ENCODE measurements at places on chromosomes 4 and X. TPM values are rescaled to one million over a fixed set of nuclear protein-coding genes. Genes with fewer than 3 reads are reported as not detected.

Gene SYP
- 10.8 TPM for total RNA-seq

Gene ADAMTS3
- total RNA-seq, result 2.7 TPM

Gene HSD17B10
- total RNA-seq, result 135 TPM

Gene F11
- total RNA-seq, result not detected

Gene GABRG1
- total RNA-seq, result not detected

Gene CT45A10
- not detected for total RNA-seq

Gene CLNK
- not detected for total RNA-seq

Gene PDS5A
- total RNA-seq, result 83.1 TPM

DNA sequence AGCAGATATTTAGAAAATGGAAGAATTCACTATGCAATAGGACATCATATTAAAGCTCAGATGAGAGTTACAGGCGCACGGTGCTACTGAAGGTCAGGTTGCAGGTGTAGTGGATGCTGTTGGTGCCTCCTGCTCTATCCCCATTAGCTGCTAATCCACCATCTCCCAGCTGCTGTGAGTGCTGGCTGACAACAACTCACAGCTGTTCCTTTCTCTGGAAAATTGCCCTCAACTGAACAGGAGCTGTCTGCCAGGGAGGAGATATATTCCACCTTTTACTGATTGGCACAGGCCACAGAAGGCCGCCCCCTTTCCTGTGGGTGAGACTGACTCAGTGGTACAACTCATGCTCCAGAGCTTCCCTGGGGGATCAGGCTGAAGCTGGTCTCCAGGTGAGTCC is 48.7 kb downstream of the UCHL1 start:
- H3K36me3 ChIP-seq, result no peaks in the 10 kb centered on the region
- H3K27me3 ChIP-seq, result no peaks in the 10 kb centered on the region
- no peaks in the 10 kb centered on the region for H3K4me1 ChIP-seq
- H3K4me3 ChIP-seq, result no peak overlapping the region
- DNase-seq, result no peak

- no peaks in the 10 kb centered on the region for H3K36me3 ChIP-seq
- H3K4me3 ChIP-seq, result no peak overlapping the region
- H3K27ac ChIP-seq, result no peak overlapping the region
- H3K4me1 ChIP-seq, result peaks cover 9% of the 10 kb centered on the region
Measured at GRCh38 chrX:120749141-120749846, 119.4 kb upstream of the C1GALT1C1 start.

DNA sequence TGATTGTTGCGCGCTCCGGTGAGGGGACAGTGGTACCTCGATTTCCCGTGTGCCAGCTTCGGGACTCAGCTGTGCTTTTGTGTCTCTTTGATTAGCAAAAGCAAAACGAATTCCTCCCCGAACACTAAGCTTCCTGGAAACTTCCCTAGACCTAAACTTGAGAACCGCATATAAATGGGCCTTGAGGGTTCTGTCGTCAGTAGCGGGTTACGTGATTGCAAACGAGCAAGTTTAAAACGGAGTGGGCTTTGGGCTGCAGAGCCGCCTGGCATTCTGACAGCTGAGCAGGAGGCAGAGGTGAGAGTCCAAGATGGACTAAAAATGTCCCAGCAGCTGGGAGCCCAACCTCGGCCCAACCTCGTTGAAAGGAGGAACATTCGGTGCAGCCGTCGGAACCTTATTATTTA is 1.2 kb upstream of the TAPT1 start:
- no peaks in the 10 kb centered on the region for H3K27me3 ChIP-seq
- no peaks in the 10 kb centered on the region for H3K36me3 ChIP-seq
- H3K4me3 ChIP-seq, result peak overlapping the region; percentile 97
- DNase-seq, result no peak
- peak overlapping the region; percentile 99 for H3K27ac ChIP-seq

DNA sequence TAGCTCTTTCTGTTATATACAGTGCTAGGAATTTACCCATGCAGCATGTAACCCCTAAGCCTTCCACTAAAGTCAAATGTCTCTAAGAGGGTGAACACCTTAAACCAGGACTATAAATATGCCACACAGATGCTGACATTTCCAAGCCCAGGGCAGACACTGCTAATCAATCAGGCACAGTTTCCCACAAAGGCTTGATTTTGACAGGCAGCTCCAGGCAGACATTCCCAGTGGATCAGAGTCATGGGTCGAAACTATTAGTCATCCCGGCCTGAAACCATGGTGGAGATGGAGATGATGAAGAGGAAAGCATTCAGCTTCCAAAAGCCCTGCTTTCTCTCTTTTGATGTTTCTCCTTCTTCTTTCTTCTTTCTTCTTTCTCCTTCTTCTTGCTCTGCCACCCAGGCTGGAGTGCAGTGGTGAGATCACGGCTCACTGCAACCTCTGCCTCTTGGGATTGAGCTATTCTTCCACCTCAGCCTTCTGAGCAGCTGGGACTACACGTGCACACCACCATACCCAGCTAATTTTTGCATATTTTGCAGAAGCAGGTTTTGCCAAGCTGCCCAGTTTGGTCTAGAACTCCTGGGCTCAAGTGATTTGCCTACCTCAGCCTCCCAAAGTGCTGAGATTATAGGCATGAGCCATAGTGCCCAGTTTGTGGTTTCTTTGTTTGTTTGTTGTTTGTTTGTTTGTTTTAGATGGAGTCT is 21.0 kb upstream of the SORCS2 start:
- no peaks in the 10 kb centered on the region for H3K36me3 ChIP-seq
- H3K4me1 ChIP-seq, result peaks cover 9% of the 10 kb centered on the region
- H3K27me3 ChIP-seq, result no peaks in the 10 kb centered on the region
- DNase-seq, result no peak

DNA sequence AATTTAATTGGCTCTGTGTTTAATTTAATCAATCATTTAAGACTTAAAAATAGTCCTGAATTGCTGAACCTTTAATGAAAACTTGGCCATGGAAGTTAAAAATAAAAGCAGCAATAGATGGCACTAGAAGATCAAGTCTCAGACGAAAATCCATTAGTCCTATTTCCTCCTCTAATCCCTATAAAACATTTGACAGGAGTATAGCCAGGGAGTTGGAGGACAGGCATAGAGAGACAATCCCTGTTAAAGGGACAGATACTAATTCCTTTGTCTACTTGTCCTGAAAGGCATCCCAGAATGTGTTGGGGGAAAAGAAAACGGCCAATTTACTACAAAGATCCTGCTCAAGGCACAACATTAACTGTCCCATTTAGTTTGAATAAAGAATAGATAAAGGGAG is 276.3 kb upstream of the TACR3 start:
- H3K27me3 ChIP-seq, result no peaks in the 10 kb centered on the region
- H3K27ac ChIP-seq, result peak overlapping the region; percentile 91
- H3K4me1 ChIP-seq, result peaks cover 23% of the 10 kb centered on the region
- H3K4me3 ChIP-seq, result peak overlapping the region; percentile 47

GRCh38 chrX:44974451-44974850 is 101.5 kb downstream of the KDM6A start:
- H3K27ac ChIP-seq, result no peak overlapping the region
- no peak overlapping the region for H3K4me3 ChIP-seq
- no peaks in the 10 kb centered on the region for H3K27me3 ChIP-seq

DNA sequence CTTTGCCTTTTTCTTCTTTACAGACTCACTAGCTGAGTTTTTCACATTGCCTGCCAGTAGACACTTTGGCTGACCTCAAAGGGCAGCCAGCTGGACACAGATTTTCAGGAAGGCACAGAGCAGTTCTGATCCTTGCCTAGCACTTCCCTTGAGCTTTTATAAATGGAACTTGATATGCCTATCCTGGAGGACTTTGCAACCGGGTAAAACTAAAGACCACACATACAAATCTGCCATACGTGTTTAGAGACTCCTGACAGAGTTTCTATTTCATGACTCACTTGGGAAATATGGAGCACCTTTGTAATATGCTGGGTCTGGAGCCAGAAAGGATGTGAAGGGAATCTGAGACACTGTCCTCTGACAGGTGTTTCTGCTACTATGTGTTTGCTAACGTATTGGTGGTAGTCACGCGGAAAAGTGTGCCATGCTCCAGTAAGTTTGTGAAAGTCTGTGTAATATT is 56.7 kb upstream of the RASSF6 start:
- no peaks in the 10 kb centered on the region for H3K36me3 ChIP-seq
- no peaks in the 10 kb centered on the region for H3K4me1 ChIP-seq
- DNase-seq, result no peak
- no peak overlapping the region for H3K4me3 ChIP-seq
- no peaks in the 10 kb centered on the region for H3K27me3 ChIP-seq
- no peak overlapping the region for H3K27ac ChIP-seq

DNA sequence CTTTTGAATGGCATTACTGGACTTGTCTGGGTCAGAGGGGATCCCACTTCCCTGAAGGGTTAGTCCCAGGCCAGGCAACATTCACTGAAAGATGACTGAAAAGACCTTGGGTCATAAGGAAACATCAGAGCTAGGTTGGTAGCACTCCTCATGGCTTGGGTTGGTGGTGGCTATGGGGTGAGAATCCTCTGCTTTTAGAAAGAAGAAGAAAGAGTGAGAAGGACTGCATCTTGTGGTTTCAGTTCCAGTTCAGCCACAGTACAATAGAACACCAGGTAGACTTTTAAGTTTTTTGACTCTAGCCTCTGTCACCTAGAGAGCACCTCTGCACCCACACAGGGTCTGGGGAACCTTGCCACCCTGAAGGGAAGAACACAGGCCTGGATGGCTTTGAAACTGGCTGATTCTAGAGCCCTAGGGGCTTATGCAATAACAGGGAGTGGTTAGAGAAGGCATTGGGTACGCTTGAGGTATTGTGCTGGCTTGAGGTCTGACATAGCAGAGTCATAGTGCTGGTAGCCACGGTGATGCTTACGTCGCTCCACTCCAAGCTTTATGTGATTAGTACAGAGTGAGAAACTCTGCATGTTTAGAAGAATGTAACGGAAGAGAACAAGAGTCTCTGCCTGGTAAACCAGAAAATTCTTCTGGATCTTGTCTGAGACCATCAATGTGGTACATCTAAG is 36.5 kb downstream of the PRR32 start:
- H3K27me3 ChIP-seq, result no peaks in the 10 kb centered on the region
- H3K36me3 ChIP-seq, result no peaks in the 10 kb centered on the region
- peak overlapping the region; percentile 28 for H3K27ac ChIP-seq
- H3K4me1 ChIP-seq, result no peaks in the 10 kb centered on the region

DNA sequence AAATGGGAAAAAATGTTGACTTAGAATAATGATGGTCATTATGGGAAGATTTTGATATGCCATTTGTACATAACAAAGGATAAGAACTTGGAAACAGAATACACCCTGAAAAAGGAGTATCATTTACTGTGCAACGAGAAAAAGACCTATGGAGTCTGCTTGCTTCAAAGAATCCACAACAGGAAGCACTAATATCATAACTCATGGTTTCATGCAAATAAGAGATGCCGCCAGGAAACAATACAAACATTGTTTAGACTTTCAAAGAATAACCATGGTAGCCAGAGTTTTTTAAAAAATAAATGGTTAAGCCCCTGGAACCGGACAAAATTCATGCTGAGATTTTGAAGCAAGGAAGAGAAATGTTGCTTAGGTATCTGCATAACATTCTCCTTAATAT is 139.9 kb upstream of the ETNPPL start:
- peaks cover 62% of the 10 kb centered on the region for H3K4me1 ChIP-seq
- H3K27me3 ChIP-seq, result no peaks in the 10 kb centered on the region
- H3K27ac ChIP-seq, result no peak overlapping the region
- H3K4me3 ChIP-seq, result no peak overlapping the region
- H3K36me3 ChIP-seq, result no peaks in the 10 kb centered on the region

DNA sequence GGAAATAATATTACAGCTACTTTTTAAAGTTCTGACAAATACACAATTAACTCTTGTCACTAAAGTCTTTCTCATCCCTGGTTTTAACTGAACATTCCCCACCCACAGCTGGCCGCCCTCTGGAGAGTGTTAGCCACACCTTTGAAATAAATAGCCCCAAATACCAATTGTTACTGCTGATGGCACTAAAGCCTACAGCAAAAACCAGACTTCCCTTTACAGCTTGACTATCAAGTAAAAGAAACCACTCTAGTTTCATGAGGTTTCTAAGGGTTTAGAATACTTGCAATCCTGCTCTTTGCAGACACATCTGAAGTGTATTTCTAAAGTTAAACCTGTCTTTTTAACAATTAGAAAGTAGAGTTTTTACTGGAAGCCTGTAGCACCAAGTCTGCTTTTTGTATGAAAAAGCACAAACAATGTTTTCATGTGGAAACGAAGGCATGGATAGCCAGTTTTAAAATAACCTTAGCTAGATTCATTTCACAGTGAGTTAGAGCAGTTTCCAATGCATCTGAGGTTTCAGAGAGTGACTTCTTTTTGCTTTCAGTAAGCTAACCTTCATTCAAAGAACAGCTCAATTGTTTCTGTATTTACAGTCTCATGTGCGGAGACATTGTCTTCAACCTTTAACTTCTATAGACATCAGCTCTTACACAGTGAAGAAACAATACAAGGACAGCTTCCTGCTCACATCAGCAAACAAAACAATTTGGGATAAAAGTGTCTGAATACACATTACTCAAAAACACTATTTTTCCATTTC is 164.8 kb upstream of the VEGFC start:
- H3K27me3 ChIP-seq, result no peaks in the 10 kb centered on the region
- DNase-seq, result no peak
- peaks cover 15% of the 10 kb centered on the region for H3K4me1 ChIP-seq
- peak overlapping the region; percentile 38 for H3K27ac ChIP-seq
- H3K36me3 ChIP-seq, result peaks cover 7% of the 10 kb centered on the region

DNA sequence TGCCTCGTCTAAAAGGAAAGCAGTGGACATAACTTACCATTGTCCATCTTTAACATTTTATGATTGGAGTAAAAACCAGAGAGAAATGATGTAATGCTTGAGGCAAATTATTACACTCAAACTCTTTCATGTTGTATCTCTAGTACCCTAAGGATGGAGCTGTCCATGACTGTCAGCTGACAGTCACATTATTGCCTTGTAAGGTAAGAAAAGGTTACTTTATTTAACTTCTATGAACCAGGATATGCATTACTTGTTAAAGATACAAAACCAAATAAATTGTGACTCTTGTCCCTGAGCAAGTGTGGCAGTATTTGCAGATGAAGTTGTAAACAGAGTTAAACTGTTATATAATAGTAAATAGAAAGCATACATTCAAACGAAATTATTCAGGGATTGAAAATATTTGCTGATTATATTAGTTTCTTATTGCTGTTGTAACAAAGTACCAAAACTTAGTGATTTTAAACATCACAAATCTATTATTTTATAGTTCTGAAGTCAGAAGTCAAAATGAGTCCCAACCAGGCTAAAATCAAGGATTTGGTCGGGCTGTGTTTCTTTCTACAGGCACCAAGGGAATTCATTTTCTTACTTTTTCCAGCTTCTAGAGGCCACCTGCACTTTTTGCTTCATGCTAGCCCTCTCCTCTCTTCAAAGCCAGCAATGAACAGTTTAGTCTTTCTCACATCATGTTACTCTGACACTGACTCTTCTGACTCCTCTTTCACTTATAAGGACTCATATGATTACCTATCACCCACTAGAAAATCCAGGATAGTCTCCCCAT is 113.8 kb downstream of the CEP44 start:
- H3K27me3 ChIP-seq, result no peaks in the 10 kb centered on the region
- H3K4me1 ChIP-seq, result no peaks in the 10 kb centered on the region
- no peaks in the 10 kb centered on the region for H3K36me3 ChIP-seq
- H3K4me3 ChIP-seq, result no peak overlapping the region

- no peaks in the 10 kb centered on the region for H3K27me3 ChIP-seq
- H3K27ac ChIP-seq, result no peak overlapping the region
- no peak overlapping the region for H3K4me3 ChIP-seq
- no peaks in the 10 kb centered on the region for H3K36me3 ChIP-seq
- DNase-seq, result no peak
Measured at GRCh38 chr4:40202474-40202873, 5.6 kb downstream of the RHOH start.

GRCh38 chr4:112288455-112288854 is 2.8 kb upstream of the TIFA start:
- H3K27ac ChIP-seq, result no peak overlapping the region
- peaks cover 15% of the 10 kb centered on the region for H3K4me1 ChIP-seq
- DNase-seq, result no peak
- no peaks in the 10 kb centered on the region for H3K36me3 ChIP-seq
- no peaks in the 10 kb centered on the region for H3K27me3 ChIP-seq

GRCh38 chr4:151983854-151984253 is 223.0 kb upstream of the GATB start:
- no peaks in the 10 kb centered on the region for H3K36me3 ChIP-seq
- H3K4me3 ChIP-seq, result no peak overlapping the region
- no peaks in the 10 kb centered on the region for H3K4me1 ChIP-seq
